ENCODE measurements at places on chromosomes 2 and 18.

- no peak for DNase-seq
These were observed 438.6 kb downstream of the RNF144A start for GRCh38 chr2:7355781-7356180.

- no peak for DNase-seq
These were observed 598 bp upstream of the C2orf69 start for GRCh38 chr2:199910338-199911051.

GRCh38 chr18:41940506-41941215, 14.4 kb upstream of the PIK3C3 start:
- DNase-seq: no peak

- DNase-seq: no peak
These were observed 138.3 kb downstream of the FMNL2 start for GRCh38 chr2:152473151-152473857.

GRCh38 chr2:26822877-26823276, 25.1 kb upstream of the DPYSL5 start:
- no peak for DNase-seq

- DNase-seq: no peak
These were observed 236.4 kb downstream of the PLCL1 start for GRCh38 chr2:198040835-198041234.

DNA sequence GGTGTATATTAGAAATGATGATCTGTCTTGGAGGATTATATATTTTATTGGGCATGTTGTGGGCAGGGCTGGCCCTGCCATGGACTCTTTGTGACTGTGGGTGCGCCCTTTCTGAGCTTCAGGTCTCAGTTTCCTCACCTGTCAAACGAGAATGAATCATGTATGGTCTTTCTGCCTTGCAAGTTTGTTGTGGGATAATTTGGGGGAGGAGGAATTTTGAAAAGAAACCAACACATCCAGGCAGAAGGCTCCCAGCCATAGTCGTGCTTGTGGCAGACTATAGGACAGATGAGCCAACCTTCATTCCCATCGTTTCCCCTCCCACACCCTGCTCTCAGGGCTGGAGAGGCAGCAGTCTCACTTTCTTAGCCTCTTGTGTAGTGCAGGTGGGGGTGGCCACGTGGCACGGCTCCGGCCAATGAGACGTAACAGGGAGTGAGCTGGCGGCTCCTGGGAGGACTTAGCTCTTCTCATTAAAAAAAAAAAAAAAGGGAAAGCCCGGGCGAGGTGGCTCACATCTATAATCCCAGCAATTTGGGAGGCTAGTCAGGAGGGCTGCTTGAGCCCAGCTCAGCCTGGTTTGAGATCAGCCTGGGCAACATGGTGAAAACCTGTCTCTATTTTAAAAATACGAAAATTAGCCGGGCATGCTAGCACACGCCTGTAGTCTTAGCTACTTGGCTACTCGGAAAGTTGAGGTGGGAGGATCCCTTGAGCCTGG, 63.1 kb downstream of the RHOB start:
- DNase-seq: no peak

Measured in hematopoietic multipotent progenitor cell (in vitro differentiated cells).